Dermis blood vessel endothelial cell (primary cell): ENCODE measurements at places on chromosomes 3 and 15. TPM values are rescaled to one million over a fixed set of nuclear protein-coding genes. Genes with fewer than 3 reads are reported as not detected.

WDR49 gene
- 0.09 and 0.51 TPM in 2 replicates for total RNA-seq

DNA sequence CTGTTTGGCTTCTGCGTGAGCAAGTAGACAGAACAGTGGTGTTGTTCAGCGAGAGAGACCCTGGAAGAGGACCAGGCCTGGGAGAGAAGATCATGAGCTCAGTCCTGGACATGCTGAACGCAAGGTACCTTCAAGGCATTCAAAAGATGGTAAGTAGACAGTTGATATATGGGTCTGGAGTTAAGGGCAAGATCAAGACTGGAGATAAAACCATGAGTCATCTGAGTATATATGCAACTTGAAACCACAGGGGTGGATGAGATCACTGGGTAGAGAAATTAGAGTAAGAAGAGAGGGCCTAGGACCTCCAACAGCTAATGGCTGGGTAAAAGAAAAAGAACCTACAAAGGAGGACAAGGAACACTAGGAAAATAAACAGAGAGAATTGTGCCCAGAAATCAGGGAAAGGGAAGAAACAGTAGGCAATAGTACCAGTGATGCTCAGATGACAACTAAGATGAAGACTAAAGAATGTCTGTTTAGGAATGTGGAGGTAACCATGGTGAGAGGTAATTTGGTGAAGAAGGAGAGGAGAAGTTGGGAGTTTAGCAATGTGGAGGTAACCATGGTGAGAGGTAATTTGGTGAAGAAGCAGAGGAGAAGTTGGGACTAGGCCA lies 343.2 kb upstream of the ADAMTS9 start:
- DNase-seq = peak; percentile 26

SNTN gene
- not detected in 2 replicates for total RNA-seq

DNA sequence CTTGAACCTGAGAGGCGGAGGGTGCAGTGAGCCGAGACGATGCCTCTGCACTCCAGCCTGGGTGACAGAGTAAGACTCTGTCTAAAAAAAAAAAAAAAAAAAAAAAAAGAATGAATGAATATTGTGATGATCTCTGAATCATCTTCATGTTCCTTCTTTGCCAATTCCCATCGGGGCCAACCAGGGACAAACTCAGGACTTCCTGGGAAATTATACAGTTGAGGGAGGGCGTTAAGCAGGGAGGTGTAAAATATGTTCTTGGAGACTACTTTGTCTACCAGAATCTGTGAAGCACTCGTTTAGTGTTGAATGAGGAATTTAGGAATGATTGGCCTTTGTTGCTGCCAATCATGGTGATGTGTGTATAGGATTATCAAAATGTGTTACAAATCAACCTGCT lies 210.6 kb downstream of the PTPRG start:
- DNase-seq = no peak

DNA sequence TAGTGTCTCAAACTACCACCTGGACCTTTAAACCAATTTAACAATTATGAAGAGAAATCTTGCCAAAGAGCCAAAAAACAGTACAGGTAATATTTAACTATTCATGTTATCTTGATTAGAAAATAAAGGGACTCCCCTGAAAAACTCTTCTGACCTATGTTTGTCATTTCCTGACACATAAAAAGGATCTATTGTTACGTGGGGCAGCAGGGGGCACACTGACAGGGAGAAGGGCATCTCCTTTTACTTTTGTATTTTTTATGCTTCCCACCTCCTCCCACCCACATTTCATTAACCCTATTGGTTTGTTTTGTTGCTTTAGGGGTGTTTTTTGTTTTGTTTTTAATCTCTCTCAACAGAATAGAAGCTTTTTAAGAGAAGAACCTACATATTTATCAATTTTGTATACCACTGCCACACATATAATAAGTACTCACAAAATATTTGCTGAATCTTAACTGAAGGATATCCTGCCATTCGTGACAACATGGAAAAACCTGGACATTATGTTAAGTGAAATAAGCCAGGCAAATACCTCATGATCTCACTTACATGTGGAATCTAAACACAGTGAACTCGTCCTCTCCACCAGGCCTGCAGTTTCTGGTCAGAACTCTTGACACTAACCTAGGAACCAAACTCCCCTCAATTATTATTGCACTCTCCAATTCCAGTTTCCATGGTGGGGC lies 17.7 kb downstream of the STAG1 start:
- DNase-seq = peak; percentile 70

DNA sequence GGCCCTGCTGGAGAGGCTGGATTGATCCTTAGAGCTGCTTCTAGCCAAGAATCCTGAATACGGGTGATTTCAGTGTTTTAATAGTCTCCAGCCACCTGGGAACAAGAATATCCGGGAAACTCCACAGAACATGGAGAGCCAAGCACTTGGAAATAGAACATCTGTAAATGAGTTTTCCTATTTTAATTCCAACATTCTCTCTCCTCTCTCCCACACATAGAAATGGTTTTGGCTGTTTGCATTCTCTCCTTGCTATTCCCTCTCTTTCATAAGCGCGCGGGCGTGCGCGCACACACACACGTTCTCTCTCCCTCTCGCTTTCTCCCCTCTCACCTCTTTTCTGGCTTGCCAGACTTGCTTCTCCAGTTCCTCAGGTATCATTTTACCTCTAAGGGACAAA lies 50.6 kb downstream of the GADL1 start:
- DNase-seq = no peak

SMCO1 gene
- total RNA-seq = not detected in 2 replicates

DNA sequence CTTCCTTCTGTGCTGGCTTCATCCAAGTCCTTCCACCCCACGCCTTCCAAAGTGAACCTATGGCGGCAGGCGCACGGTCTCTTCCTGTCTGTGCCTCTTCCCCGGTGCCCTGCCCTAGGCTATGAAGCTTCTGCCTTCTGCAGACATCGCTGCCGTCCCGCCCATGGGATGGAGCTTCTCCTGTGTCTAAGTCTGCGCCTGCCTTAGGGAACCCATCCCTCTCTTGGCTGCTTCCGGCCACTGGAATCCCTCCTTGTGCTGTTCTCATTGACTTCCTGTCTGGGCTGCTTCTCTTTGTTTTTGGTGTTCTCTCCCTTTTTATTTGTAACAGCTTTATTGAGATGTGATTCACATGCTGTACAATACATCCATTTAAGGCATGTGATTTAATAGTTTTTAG lies 17.2 kb downstream of the CHCHD6 start:
- no peak for DNase-seq

DNA sequence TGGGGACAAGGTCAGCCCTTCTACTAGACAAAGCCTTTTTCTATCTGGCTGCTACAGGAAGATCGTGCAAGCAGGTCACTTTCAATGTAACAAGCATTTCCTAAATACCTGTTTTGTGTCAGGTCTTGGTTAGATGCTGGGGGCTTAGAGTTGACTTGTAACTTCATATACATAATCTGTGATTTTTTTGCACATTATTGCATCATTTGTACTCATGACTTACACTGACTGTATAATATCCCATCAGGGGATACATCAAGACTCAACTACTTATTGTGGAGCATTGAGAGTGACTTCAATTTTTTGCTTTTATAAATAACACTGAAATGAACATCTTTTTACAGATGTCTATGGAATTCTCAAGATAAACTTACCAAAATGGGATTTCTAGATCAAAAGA lies 68.9 kb downstream of the ABTB1 start:
- no peak for DNase-seq
